Activated T-cell treated with anti-CD3 and anti-CD28 coated beads, Interleukin-2, amount 50 U/mL, for 72 hours (primary cell): ENCODE measurements at places on chromosomes 12 and 14. TPM values are rescaled to one million over a fixed set of nuclear protein-coding genes. Genes with fewer than 3 reads are reported as not detected.

MYF6 gene
- total RNA-seq, result not detected

A2ML1 gene
- not detected for total RNA-seq

GRCh38 chr12:99948370-99948769, 36.4 kb downstream of the ANKS1B start:
- no peaks in the 10 kb centered on the region for H3K27me3 ChIP-seq
- no peak overlapping the region for H3K27ac ChIP-seq
- H3K4me3 ChIP-seq, result no peak overlapping the region
- DNase-seq, result no peak
- H3K4me1 ChIP-seq, result no peaks in the 10 kb centered on the region

DNA sequence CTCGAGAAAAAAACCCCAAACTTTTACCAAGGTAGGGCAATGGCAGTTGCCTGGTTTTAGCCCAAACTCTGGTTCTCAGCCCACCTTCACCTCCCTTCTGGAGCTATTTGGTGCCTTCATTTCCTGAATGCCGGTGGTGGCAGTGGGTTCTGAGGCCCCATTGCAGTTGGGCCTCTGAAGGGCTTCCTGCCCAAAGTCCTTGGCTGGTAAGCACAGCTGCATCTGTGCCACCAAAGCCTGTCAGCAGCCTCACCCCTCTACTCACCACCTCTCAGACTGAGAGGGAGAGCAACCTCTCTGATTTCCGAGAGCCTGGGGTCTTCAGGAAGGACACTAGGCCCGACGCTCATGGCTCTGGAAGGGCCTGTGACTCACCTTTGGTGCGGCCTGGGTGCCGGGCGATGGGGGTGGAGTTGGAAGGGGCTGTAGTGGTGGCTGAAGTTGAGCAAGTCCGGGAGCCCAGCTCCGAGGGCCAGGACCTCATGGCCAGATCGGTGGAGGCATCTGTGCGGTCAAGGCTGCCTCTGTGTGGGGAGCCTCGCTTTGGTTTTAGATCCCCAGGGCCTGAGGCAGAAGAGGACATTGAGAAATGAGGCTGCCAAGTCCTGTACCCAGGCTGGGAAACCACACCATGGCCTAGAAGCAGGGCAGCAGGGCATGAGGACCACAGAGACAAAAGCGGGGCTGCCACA, 38.6 kb upstream of the GPR68 start:
- peaks cover 19% of the 10 kb centered on the region for H3K4me1 ChIP-seq
- no peaks in the 10 kb centered on the region for H3K27me3 ChIP-seq
- DNase-seq, result no peak
- H3K36me3 ChIP-seq, result peaks cover 40% of the 10 kb centered on the region
- no peak overlapping the region for H3K4me3 ChIP-seq
- peak overlapping the region; percentile 92 for H3K27ac ChIP-seq

- no peaks in the 10 kb centered on the region for H3K27me3 ChIP-seq
- H3K36me3 ChIP-seq, result peaks cover 2% of the 10 kb centered on the region
- H3K4me3 ChIP-seq, result no peak overlapping the region
- no peak for DNase-seq
Observed at GRCh38 chr12:11633968-11634367, 15.5 kb upstream of the ETV6 start.

DNA sequence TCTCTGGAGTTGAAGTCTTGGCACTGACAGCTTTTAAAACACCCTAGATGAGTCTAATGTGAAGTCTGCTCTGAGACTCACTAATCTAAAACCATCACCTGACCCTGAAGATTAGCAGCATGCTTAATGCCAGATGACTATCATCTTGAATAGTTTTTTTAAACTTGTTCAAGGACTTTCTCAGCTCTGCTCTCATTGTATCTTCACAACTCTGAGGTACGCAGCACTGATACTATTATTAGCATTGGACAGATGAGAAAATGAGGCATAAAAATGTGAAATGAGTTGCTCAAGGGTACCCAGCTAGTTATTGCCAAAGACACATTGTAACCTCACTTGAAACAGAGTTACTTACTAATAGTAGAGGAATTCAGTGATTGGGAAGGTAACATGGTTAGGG, 4.8 kb downstream of the SLC38A1 start:
- no peaks in the 10 kb centered on the region for H3K4me1 ChIP-seq
- peak overlapping the region; percentile 70 for H3K4me3 ChIP-seq
- H3K36me3 ChIP-seq, result peaks cover 8% of the 10 kb centered on the region
- no peaks in the 10 kb centered on the region for H3K27me3 ChIP-seq
- no peak for DNase-seq

PLCZ1 gene
- total RNA-seq, result not detected

- no peaks in the 10 kb centered on the region for H3K36me3 ChIP-seq
- H3K4me1 ChIP-seq, result no peaks in the 10 kb centered on the region
- H3K4me3 ChIP-seq, result no peak overlapping the region
Observed at GRCh38 chr12:501722-502447, 42.1 kb downstream of the B4GALNT3 start.

GRCh38 chr12:124655698-124656516, 88.5 kb upstream of the NCOR2 start:
- H3K27ac ChIP-seq, result no peak overlapping the region
- no peaks in the 10 kb centered on the region for H3K36me3 ChIP-seq
- H3K4me1 ChIP-seq, result no peaks in the 10 kb centered on the region
- no peak overlapping the region for H3K4me3 ChIP-seq
- peaks cover 12% of the 10 kb centered on the region for H3K27me3 ChIP-seq

DNA sequence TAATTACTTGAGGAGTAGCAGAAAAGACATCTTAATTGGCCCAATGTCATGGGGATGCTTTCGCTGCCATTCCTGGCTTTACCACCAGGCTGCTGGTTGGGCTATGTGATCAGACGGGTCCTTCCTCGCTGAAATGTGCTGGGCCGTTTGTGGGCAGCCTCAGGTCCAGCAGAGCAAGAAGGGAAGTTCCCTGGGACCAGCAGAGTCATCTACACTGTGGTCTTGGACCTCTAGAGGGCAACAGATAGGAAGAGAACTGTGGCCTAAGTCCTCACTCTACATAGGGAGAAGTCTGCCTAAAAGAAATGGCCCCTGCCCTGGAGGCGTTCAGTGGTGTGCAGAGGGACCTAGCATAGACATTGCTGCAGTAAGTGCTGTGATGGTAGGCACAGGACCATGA, 10.9 kb downstream of the EVL start:
- peak overlapping the region; percentile 95 for H3K27ac ChIP-seq
- H3K4me1 ChIP-seq, result peaks cover 97% of the 10 kb centered on the region
- H3K36me3 ChIP-seq, result peaks cover 18% of the 10 kb centered on the region
- peak overlapping the region; percentile 90 for H3K4me3 ChIP-seq
- H3K27me3 ChIP-seq, result no peaks in the 10 kb centered on the region
- peak; percentile 61 for DNase-seq

- H3K4me1 ChIP-seq, result no peaks in the 10 kb centered on the region
- DNase-seq, result no peak
- peaks cover 7% of the 10 kb centered on the region for H3K27me3 ChIP-seq
- H3K27ac ChIP-seq, result no peak overlapping the region
- no peak overlapping the region for H3K4me3 ChIP-seq
- no peaks in the 10 kb centered on the region for H3K36me3 ChIP-seq
Observed at GRCh38 chr12:94819011-94819410, 168.7 kb upstream of the TMCC3 start.

GRCh38 chr14:100065111-100065871, at the start of gene EVL:
EVL (plus strand) TSS chr14:100065422; CDS start chr14:100065501, 79 bp downstream.
- H3K36me3 ChIP-seq, result peaks cover 12% of the 10 kb centered on the region
- DNase-seq, result peak; percentile 87
- H3K27ac ChIP-seq, result peak within 1 kb of the TSS; percentile 93
- H3K4me3 ChIP-seq, result peak within 1 kb of the TSS; percentile 84
- H3K4me1 ChIP-seq, result peaks cover 86% of the 10 kb centered on the region
- no peaks in the 10 kb centered on the region for H3K27me3 ChIP-seq

KRT4 gene
- total RNA-seq, result 0.10 TPM

CNTN1 gene
- total RNA-seq, result not detected

DNA sequence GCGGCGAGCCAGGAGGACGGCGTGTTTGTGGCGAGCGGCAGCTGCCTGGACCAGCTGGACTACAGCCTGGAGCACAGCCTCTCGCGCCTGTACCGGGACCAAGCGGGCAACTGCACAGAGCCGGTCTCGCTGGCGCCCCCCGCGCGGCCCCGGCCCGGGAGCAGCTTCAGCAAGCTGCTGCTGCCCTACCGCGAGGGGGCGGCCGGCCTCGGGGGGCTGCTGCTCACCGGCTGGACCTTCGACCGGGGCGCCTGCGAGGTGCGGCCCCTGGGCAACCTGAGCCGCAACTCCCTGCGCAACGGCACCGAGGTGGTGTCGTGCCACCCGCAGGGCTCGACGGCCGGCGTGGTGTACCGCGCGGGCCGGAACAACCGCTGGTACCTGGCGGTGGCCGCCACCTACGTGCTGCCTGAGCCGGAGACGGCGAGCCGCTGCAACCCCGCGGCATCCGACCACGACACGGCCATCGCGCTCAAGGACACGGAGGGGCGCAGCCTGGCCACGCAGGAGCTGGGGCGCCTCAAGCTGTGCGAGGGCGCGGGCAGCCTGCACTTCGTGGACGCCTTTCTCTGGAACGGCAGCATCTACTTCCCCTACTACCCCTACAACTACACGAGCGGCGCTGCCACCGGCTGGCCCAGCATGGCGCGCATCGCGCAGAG, 873 bp downstream of the PLXNC1 start:
- peaks cover 3% of the 10 kb centered on the region for H3K36me3 ChIP-seq
- H3K4me1 ChIP-seq, result peaks cover 26% of the 10 kb centered on the region
- no peak overlapping the region for H3K27ac ChIP-seq
- peak overlapping the region; percentile 93 for H3K4me3 ChIP-seq
- H3K27me3 ChIP-seq, result peaks cover 32% of the 10 kb centered on the region

- no peak overlapping the region for H3K4me3 ChIP-seq
- no peak overlapping the region for H3K27ac ChIP-seq
- no peak for DNase-seq
- H3K27me3 ChIP-seq, result peaks cover 6% of the 10 kb centered on the region
- no peaks in the 10 kb centered on the region for H3K4me1 ChIP-seq
Observed at GRCh38 chr14:95217391-95217900, 60.1 kb upstream of the DICER1 start.

DNA sequence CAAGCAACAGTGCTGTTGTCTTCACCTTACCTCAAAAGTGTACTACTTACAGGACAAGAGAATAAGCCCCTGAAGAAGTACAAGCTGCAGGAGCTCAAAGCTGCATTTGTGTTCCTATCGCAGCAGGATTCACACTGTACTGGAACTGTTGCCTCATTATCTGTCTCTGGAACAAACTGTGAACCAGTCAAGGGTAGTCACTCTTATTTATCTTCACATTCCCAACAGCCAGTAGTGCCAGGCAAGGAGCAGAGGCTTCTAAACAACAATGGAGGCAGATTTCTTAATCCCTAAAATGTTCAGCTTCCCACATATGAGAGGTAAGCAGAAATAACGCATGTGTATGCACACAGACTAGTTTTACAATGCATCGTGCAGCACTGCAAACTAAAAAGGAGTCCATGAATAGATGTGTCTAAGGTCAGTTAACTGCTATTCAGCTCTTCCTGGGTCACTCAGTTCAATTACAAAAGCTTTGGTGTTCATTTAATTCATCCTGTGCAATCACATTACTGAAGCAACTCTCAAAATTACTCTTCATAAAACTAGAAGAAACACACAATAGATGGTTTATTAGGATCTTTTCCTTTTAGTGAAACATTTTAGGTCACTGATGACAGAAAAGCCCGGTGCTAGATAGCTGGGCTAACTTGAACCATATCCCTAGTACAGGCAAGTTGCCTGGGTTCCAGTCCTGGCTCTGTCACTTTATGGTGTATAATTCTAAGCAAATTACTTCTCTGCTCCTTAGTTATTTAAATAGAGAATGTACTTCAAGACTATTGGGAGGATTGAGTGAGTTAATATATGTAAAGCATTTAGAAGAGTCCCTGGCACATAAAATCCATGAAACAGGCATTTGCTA, 2.7 kb downstream of the APPL2 start:
- H3K27ac ChIP-seq, result no peak overlapping the region
- H3K27me3 ChIP-seq, result no peaks in the 10 kb centered on the region
- H3K4me3 ChIP-seq, result no peak overlapping the region

DNA sequence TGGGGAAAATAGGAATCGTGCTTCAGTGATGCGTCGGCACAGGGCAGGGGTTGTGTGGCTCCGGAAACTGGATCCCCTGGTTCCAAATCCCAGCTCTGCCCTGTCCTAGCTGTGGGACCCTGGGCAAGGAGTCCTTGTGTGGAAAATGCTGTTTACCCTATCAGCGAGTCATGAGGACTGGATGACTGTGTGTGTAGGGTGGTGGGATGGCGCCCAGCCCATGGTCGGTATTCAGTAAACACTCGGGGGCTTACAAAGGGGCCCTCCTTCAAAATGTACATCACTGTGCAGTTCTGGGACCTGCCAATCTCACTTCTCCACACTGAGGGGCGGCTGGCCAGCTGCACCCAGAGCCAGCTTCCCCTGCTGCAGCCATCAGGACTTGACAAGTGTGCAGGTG, 24.4 kb downstream of the BRI3BP start:
- H3K27ac ChIP-seq, result no peak overlapping the region
- no peaks in the 10 kb centered on the region for H3K27me3 ChIP-seq
- H3K4me3 ChIP-seq, result no peak overlapping the region
- no peak for DNase-seq
- no peaks in the 10 kb centered on the region for H3K4me1 ChIP-seq

IRAK3 gene
- total RNA-seq, result 1.2 TPM

DNA sequence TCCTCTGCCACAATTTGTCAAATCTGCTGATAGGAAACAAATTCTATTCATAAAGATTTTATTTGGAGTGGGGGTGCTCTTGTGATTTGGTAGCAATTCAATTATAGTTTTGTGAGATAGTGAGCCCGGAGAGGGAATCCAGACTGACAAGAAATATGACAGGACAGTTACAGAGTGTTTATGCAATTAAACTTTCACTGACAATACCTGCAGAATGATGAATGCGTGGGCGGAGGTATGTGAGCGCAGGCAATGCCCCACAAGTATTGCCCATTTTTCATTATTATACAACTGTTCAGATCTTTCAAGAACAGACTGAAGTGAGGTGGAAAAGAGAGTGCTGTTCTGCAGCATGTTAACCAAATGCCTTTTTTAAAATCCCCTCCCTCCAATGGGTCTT, 259.0 kb downstream of the EGLN3 start:
- no peak overlapping the region for H3K27ac ChIP-seq
- no peak overlapping the region for H3K4me3 ChIP-seq
- no peaks in the 10 kb centered on the region for H3K36me3 ChIP-seq
- no peak for DNase-seq
- no peaks in the 10 kb centered on the region for H3K4me1 ChIP-seq
- no peaks in the 10 kb centered on the region for H3K27me3 ChIP-seq

DNA sequence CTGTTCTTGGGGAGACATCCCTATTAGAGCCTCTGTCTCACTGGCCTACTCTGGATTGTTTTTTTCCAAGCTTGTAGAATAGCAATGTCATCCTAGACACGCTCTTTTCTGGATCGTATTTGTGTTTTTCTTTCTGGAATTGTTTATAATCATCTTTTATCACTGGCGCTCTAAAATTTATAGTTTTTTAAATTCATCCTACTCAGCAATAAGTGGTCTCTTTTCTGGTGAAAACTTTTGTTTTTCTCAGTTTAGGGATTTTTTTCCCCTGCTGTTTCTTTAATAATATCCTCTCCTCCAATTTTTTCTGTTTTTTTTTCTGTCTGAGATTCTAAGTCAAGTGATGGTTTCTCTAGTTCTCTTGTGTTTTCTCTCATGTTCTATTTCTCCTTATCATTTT, 25.2 kb downstream of the PDE6H start:
- no peaks in the 10 kb centered on the region for H3K36me3 ChIP-seq
- peaks cover 25% of the 10 kb centered on the region for H3K4me1 ChIP-seq
- no peak for DNase-seq
- no peak overlapping the region for H3K27ac ChIP-seq
- H3K4me3 ChIP-seq, result no peak overlapping the region
